ENCODE measurements at places on chromosomes 2 and 18.

DNA sequence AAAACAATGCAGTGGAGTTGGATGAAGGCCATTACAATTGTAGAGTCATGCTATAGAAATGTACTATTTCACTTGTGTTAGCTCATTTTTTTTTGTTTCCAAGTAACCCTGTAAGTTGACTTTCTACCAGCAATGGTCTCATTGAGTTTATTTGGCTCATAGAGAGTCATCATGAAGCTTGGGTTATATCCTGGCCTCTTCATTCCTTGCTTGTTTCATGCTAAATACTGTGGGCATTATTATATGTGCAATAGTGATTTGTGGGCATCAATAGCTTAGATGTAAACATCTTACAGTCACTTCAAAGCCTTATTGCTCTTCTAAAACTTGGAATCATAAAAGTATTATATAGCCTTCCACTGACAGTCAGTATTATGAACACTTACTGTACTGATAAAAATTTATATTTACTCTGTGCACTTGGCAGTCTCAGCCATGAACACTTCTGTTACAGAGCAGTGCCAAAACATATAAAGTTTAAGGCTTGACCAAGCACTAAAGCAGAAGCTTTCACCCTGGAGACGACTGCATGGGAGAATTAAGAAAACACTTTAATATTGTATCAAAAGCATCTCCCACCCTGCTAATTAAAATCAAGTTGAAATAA, 751.2 kb downstream of the SATB2 start:
- DNase-seq: no peak

- peak; percentile 98 for DNase-seq
Measured at GRCh38 chr2:64943387-64944150, 45.6 kb upstream of the SLC1A4 start.

DNA sequence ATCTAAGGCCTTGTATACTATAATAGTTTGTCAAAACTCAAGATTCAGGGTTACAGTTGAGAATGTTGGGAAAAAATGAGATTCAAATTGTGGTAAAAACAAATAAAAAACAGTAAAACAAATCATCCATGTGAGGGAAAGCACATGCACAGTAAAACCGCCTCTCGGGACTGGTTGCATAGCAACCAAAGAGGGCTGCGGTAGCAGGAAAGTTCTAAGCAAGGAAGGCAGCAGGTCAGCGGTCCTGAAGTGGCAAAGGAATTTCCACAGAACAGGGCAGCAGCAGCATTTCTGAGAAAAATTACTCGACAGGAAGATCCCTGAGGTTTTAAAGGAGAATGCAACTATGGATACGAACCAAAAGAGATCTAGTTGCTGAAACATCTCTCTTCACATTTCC, 93.7 kb downstream of the DYNAP start:
- DNase-seq: no peak

- no peak for DNase-seq
Measured at GRCh38 chr2:26455037-26455669, 22.8 kb downstream of the OTOF start.

- DNase-seq: no peak
Measured at GRCh38 chr18:62412231-62412979, 87.3 kb downstream of the TNFRSF11A start.

DNA sequence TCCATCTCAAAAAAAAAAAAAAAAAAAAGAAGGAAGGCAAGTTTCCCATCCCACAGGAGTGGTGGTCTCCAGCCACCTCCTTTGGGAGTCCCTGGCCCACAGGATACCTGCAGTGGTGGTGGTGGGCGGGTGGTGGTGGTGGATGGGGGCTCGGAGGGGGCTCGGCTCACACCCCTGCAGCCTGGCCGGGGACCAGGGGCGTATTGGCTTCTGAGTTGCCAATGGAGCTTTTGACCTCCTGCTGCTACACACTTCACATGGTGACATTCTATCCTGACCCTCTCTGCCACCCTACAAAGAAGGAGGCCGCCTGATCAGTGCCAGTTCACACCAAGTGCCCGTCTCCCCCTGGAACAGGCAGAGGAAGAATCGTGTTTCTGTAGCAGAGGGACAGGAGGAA, 119.6 kb downstream of the NFATC1 start:
- no peak for DNase-seq

DNA sequence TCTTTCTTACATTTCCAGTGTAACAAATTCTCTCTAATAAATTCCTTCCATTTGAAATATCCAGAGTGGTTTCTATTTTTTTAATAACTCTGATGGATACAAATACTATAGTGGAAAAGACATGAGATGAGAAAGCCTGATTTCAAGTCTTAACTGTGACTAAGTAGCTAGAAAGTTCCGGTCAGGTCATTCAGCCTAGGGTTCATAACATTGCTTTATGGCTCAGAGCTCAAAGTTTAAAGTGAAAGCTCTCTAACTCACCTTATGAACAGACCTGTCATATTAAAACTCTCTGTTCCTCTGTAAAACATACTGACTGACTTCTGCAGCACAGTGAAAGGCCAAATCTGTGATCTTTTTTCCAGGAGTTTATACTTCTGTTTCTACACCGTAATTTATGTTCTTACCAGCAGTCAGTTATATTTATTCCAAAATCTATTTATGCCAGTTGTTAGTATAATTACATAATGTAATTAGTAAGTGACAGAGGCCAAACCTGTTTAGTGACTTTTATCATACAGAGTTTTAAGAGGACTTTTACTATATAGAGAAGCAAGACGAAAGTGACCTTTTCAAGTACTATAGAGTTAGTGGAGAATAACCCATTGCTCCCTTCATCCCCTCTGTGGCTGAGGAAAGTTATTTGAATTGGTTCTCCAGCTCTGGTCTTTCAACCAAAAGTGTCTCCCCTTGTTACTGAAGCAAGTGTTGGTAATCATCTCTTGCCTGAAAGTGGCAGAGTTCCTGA, 118.8 kb upstream of the PDE1A start:
- DNase-seq: no peak

DNA sequence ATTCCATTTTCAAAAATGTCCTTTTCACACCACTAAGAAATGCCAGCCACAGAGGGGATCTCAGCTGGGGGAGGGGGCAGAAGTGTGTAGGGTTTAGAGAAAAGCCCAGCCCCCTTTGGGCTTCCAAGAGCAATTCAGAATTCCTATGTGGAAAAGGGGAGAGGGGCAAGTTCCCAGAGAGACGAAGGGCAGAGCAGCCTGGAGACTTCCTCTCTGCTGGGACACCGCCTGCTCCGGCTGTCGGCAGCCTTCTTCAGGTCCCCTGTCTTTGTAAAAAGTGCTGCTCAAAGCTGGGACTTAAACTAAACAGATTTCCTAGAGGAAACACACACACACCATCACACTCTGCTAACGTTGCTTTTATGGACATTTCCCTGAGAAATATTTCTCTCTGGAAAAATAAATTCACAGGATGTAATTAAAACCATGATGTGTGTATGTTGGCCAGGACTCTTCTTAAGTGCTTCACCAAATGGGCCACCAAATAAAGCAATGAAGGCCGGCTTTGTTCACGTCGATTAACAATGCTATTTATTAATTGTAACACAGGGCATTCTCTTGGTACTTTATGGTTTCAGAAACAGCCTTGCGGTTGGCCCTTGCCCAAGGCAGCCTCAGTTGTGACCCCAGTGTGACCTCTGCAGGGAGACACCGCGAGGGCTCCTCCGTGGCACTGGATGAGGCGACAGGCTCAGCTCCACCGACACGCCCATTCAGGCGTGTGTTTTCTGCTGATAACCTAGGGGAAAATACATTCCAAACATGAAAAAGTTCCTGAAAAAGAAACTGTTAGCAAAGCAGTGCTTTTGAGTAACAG, 5.6 kb upstream of the ASB1 start:
- DNase-seq: no peak

- no peak for DNase-seq
Measured at GRCh38 chr2:209640358-209640757, 131.3 kb upstream of the UNC80 start.

DNA sequence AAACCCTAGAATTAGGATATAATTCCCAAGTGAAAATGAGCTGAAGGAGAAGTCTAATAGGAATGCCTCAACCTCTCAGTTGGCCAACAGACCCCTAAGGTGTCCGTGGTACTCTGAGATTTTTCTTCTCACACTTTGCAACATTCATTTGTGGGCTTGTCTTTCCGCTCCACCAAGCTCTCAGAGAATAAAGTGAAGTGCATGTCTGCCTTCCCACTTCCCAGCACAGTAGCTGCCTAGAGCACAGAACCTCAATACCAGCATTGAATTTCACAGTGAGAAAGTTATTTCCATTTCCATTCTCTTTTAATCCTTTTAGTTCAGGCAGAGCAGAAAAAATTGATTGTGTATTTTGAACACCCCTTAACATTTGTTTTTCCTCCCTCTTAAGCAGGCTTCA, 451.8 kb downstream of the TGIF1 start:
- DNase-seq: no peak

DNA sequence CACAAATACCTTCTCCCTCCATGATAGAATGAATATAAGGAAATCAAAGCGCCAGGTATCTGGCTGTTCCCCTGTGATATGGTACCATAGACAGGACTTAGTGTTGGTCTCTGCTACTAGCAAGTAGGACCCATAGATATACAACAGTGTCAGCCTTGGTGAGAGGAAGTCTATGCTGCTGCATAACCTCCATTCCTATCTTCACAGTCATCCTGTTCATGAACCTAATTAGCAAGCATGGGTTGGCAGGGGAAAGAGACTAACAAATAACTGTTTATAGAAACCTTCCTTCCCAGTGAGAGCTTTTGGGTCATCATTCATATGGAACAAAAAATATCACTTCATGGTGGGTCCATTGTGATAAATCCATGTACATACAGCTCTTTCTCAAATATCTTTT, 188.9 kb upstream of the FAM98A start:
- DNase-seq: peak; percentile 8

Measured in MCF 10A (cell line).